ENCODE measurements at places on chromosomes 1 and 21. TPM values are rescaled to one million over a fixed set of nuclear protein-coding genes. Genes with fewer than 3 reads are reported as not detected.

- DNase-seq = no peak
These were observed 677 bp upstream of the HSD11B1 start for GRCh38 chr1:209703834-209704504.

DNA sequence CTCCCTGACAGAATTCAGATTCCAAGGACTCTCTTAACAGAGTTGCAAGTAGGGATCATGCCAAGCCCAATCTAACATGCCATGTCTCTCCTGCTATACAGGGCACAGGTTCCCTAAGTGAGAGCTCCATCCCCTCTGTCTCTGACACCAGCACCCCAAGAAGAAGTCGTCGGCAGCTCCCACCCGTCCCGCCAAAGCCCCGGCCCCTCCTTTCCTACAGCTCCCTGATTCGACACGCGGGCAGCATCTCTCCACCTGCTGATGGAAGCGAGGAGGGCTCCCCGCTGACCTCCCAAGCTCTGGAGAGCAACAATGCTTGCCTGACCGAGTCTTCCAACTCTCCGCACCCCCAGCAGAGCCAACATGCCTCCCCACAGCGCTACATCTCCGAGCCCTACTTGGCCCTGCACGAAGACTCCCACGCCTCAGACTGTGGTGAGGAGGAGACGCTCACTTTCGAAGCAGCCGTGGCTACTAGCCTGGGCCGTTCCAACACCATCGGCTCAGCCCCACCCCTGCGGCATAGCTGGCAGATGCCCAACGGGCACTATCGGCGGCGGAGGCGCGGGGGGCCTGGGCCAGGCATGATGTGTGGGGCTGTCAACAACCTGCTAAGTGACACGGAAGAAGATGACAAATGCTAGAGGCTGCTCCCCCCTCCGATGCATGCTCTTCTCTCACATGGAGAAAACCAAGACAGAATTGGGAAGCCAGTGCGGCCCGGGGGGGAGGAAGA, 263.2 kb downstream of the ZNF648 start:
- no peak for DNase-seq

DNA sequence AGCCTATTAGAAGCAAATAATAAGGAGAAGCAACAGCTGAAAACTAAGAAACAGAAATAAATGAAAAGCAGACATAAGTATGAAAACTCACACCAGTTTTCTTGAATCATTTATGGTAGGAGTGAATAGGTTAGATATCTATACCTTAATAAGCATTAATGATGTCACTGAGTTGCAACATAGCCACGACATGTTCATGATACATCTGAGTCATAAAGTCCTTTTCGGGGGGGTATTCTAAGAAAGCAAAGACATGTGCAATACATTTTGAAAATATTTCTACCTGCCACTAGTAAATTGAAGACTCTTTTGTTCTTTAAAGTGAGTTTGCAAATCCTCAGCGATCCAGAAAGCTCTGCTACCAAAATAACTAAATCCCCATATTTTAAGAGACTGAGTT, 7.2 kb downstream of the CD34 start:
- no peak for DNase-seq

GRCh38 chr1:6103854-6104530, 58.3 kb downstream of the KCNAB2 start:
- no peak for DNase-seq

GRCh38 chr1:208068407-208068806, 157.5 kb upstream of the CD34 start:
- DNase-seq = no peak

GRCh38 chr1:206550446-206550845, 43.1 kb downstream of the RASSF5 start:
- no peak for DNase-seq

DNA sequence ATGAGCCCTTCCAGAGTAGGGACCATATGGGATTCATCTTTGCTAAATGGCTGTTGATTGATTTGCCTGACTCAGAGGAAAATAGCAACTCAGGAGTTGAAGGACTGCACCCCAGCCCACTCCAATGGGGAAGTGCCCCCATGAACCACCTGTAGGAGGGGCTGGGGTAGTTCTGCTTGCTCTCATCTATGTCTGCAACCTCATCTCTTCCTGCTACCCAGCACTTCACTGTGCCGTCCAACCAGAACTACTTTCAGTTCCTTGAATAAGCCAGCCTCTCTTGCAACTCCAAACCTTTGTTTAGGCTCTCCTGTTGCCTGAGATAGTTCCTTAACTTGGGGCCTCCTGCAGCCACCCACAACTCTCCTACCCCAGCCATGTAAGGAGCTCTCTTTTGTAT, 26.6 kb downstream of the BEND5 start:
- DNase-seq = no peak

- DNase-seq = no peak
These were observed 195.5 kb upstream of the DUSP10 start for GRCh38 chr1:221937155-221937953.

DNA sequence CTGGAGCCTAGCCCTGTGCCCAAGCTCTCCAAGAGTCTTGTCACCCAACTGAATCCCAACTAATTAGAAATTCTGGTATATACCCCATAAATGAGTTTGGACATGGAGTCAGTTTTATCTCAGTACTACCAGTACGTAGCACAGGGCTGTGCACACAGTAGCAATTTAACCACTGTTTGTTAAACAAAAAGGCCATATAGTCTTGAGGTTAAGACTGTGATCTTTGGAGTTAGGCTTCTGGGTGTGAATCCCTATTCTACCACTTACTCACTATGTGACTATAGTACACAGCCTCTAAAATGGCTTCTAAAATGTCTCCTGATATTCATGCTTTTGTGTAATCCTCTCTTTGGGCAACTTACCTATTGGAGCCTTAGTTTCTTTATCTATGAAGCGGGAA, 48.2 kb downstream of the RAB3B start:
- DNase-seq = no peak

DNA sequence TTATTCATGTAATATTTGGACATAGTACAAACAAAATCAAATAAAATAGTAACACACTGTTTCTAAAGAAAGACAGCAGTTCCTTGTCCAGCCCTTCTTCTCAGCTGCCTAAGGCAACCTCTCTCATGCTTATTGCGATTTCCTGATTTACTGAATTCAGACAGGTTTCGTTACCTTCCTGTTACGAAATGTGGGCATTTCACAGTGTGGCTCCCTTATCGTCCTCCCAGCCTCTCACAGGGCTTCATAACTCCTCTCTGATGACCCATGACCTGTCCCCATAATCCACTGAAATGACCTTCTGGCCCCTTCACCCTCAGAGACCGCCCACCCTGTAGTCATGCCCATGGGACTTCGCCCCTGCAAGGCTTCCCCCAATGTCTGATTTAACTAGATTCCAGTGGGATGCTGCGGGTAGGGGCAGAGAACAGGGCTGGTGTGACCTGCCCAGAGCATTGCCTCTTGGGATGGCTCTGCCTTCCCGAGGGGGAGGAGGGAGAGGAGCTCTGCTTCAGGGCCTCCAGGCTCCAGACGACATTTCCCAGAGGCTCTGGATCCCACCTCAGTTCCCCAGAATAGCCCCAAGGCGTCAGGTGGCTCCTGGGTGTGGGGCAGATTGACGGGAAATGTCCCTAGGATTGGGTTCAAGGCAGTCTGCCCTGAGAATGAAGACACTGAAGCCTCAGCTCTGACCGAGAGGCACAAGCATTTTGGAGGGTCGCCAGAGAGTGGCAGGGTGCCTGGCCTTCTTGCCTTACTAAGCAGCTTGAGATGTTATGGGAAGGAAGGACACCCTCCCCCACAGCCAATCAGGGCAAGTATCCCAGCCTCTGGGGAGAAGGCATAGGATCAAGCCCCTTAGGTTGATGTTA, 20.6 kb downstream of the PADI2 start:
- no peak for DNase-seq

- peak; percentile 51 for DNase-seq
These were observed 119.5 kb downstream of the GLIS1 start for GRCh38 chr1:53619367-53620060.

DNA sequence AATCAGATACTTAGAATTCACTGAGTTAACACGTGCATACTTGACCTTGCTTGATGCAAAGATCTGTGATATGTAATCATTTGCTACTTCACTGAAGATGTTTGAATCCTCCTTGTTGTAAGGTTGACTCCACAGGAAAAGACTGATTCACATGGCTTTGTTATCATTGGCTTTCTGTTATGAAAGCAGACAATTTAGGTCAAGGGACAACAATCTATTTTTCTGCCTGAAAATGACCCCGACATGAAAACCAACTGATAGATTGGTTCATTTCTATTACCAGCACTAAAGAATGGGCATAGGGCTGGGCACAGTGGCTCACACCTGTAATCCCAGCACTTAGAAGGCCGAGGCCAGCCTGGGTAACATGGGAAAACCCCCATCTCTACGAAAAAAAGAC, 546.9 kb downstream of the SMYD3 start:
- no peak for DNase-seq

DNA sequence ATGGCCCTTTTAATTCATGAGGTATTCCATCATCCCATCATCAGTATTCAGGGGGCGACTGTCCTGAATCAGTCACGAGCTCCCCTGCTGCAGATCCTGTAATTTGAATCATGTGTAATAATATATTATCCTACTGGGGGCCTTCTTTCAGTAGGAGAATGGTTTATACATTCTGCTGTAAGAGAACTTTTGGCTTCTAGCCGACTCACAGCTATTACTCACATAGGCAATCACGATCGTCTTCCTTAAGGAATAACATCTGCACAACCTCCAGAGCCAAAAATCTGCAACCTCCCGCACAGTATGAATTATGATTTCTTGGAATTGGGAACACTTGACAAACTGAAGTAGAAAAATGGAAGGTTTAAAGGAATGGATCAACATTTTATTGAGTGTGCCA, 343.0 kb downstream of the USP25 start:
- no peak for DNase-seq

- peak; percentile 69 for DNase-seq
These were observed 47.8 kb downstream of the WNT9A start for GRCh38 chr1:227899820-227900449.

DNA sequence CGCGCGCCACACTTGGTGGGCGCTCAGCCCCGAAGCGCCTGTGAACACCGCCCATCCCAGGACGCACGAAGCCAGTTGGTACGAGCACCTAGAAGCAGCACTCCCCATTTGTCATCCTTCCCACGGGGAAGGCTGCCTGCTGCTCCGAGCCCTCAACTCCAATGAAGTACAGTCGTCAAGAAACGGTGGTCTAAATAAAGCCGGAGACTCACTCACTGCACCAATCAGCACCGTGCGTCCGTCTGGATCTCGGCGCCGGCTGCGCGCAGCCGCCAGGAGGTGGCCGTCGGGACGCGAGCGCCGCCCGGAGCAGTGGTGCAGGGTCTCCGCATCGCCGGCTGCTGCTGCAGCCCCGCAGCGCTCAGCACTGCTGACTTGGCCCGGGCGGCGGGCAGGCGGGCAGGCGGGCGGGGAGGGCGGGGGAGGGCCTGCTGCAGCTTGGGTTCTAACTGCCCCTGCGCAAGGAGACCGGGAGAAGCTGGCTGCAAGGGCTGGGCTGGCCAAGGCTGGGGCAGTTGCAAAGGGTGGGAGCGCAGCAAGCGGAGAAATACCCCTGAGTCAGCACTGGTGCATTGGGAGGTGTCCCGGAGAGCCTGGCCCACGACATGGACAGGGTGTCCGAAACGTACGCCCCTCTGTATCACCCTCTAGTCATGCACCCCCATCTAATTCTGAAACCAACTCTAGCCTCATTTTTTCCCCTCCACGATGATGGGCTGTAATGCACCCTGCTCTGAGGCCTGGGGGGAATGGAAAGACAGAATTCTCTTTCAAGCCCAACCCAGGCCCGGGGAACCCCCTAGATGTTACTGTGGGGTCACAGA, 35.8 kb upstream of the H6PD start:
- no peak for DNase-seq

GRCh38 chr1:26772687-26773086, 15.1 kb upstream of the PIGV start:
- no peak for DNase-seq

GRCh38 chr1:65772607-65773006, 20.1 kb upstream of the PDE4B start:
- DNase-seq = no peak

DNA sequence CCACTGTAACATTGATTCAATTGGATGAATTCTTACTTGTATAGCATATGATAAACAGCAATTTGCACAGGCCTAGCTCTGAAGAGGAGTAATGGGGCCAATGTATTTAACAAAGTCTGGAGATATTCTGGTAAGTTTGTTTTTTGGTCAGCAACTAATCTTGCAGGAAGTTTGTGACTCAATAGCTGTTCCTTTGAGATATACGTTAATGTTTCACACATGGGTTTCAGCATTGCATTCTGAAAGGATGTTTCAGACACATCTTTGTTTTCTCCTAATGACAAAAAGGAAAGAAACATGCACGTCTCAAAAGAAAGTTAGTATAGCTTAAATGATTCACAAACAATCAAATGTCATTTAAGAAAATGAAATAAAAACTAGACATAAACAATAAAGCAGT, 49.0 kb downstream of the LTN1 start:
- DNase-seq = no peak

DNA sequence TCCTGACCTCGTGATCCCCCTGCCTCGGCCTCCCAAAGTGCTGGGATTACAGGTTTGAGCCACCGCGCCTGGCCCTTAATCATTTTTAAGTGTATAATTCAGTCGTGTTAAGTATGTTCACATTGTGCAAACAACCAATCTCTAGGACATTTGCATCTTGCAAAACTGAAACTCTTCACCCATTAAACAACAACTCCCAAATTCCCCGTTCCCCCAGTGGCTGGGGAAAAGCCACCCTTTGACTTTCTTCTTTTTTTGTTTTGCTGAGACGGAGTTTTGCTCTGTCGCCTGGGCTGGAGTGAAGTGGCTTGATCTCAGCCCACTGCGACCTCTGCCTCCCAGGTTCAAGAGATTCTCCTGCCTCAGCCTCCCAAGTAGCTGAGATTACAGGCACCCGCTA, 6.5 kb upstream of the THEMIS2 start:
- no peak for DNase-seq

DNA sequence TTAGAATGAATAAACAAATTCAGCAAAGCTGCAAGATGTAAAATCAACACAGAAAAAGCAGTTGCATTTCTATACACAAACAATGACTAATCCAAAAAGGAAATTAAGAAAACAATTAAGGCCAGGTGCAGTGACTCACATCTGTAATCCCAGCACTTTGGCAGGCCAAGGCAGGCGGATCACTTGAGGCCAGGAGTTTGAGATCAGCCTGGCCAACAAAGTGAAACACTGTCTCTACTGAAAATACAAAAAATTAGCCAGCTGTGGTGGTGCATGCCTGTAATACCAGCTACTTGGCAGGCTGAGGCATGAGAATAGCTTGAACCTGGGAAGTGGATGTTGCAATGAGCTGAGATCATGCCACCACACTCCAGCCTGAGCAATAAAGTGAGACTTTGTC, 22.3 kb downstream of the THEM4 start:
- no peak for DNase-seq

The ST6GALNAC5 gene
- 1.9 TPM for total RNA-seq

The PAQR6 gene
- total RNA-seq = 2.6 TPM

The PTPRC gene
- total RNA-seq = 11.4 TPM

The ERICH3 gene
- total RNA-seq = 0.11 TPM

The REN gene
- total RNA-seq = not detected

The UBL4B gene
- total RNA-seq = not detected

The BCL2L15 gene
- total RNA-seq = not detected

The GLRX2 gene
- total RNA-seq = 29.0 TPM

The PALMD gene
- total RNA-seq = 67.0 TPM

The CCDC17 gene
- total RNA-seq = 1.2 TPM

The AVPR1B gene
- total RNA-seq = not detected

The AADACL4 gene
- not detected for total RNA-seq

The PM20D1 gene
- 1.7 TPM for total RNA-seq

The CD53 gene
- total RNA-seq = 5.2 TPM
